ENCODE measurements at places on chromosomes 5 and 9.
A peak's percentile ranks its signal among the peaks of the same experiment; 100 is the strongest.

DNA sequence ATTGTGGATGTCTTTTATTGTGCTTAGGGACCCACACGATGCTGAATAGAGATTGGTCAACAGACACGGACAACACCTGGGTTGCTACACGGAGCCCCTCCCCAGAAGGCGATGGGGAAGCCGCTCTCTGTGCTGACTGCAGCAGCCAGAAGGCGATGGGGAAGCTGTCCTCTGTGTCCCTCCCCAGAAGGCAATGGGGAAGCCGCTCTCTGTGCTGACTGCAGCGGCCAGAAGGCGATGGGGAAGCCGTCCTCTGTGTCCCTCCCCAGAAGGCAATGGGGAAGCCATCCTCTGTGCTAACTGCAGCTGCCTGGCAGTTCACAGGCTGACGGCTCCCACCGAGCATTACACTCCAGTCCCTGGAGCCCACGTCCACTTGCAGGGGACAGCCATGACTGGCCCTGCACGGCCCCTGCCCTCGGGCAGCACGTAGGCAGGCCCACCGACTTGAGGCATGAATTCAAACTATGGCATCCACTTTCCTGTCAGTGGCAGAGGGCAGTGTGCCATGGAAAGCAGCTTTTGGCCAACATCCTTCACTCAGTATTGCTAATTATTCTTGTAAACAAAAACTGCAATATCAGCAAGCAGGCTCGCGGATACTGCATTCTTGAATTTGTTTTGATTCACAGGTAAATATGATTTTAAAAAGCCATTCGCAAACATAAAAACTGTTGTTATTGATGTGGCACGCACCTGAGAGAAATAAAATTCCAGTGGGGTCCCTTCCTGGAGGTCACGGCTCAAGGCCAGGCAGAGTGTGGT is 48.1 kb upstream of the CLPTM1L start:
- DNase-seq, result no peak

DNA sequence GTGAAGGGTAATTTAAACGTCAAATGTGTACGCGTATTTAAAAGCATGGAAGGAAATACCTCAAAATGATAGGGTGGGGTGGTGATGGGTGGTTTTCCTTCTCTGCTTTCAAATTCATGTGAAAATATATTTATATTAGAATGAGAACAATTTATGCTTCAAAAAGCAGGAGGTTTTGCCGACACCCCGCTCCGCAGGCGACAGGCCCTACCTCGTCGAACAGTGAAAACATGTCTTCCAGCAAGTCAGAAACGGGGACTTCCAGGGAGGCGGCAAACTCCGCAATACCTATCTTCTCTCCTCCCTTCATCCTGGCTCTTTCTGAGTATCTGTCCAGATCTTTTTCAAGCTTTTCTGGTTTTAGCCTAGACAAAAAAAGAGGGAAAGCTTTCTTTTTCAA is 28.5 kb upstream of the SLC6A3 start:
- no peak for DNase-seq

GRCh38 chr9:133578524-133579441 is 30.4 kb downstream of the FAM163B start:
- no peak for DNase-seq

GRCh38 chr5:50441493-50441955 is 436 bp upstream of the EMB start:
- no peak for DNase-seq

DNA sequence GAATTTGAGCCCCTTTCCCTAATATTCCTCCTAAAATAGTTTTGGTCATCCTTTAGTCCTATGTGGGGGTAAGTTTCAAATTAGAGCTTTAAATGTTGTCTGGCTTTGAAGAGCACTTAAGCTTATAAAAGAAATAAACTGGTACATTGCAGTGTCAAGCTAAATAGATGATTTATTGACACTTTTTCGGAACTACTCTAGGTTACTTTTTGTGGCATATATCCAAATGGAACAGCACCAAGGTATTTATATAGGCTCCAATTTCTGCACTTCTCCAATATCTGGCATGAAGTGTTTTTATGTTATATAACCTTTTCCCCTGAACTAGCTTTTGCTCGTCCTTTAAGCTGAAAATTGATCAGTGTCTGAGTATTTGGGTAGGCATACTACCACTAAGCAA is 402.5 kb downstream of the NFIB start:
- DNase-seq, result no peak

GRCh38 chr5:13359344-13359743 is 585.1 kb downstream of the DNAH5 start:
- DNase-seq, result no peak

GRCh38 chr5:1008451-1009358 is at the start of gene NKD2:
TSS of gene NKD2 (plus strand) at chr5:1008802. CDS start at chr5:1009058, 256 bp downstream.
- DNase-seq, result no peak

GRCh38 chr5:115487756-115488155 is 56.8 kb downstream of the FEM1C start:
- no peak for DNase-seq

DNA sequence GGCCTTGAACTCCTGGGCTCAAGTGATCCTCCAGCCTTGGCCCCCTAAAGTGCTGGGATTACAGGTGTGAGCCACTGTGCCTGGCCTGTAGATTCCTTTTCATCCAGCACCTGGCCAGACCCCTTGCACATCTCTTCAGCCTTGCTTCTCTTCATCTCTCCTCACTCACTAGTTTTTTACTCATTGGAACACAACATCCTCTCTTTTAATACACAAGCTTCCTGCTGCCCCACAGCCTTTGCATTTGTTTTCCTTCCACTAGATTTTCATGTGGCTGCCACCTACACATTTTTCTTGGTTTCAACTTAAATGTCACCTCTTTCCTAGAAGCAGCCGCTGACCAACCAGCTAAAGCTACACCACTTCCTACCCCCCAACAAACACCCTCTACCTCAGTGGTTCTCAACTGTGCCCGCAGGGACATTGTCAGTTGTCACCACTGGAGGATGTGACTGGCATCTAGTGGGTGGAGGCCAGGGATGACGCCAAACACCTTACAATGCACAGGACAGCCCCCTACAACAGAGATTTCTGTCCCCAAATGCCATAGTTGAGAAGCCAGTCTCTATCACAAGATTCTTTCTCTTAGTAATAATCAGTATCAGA is 33.7 kb downstream of the HAVCR1 start:
- peak; percentile 39 for DNase-seq

GRCh38 chr9:129209109-129209508 is 31.0 kb upstream of the IER5L start:
- no peak for DNase-seq

GRCh38 chr5:92652756-92653155 is 928.3 kb downstream of the NR2F1-AS1 start:
- no peak for DNase-seq

GRCh38 chr5:91114658-91115057 is 268.5 kb downstream of the ARRDC3 start:
- DNase-seq, result no peak

DNA sequence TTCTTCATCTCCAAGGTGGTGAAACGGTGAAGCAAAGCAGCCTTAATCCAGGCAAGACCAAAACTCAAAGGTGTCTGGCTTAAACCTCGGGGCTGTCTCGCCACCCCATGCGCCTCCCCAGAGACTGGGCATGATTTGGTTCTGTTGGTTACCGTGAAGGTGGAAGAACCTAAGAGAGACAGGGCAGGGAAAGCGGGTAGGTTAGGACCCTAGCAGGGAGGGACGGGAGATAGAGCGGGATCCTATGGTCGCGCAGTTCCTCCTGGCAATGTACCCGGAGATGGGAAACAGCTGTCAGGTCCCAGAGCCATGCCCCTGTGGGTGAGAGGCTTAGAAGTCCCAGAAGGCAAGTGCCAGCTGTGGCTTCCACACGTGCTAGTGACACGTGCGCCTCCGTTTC is 418.3 kb upstream of the IRX1 start:
- DNase-seq, result no peak

DNA sequence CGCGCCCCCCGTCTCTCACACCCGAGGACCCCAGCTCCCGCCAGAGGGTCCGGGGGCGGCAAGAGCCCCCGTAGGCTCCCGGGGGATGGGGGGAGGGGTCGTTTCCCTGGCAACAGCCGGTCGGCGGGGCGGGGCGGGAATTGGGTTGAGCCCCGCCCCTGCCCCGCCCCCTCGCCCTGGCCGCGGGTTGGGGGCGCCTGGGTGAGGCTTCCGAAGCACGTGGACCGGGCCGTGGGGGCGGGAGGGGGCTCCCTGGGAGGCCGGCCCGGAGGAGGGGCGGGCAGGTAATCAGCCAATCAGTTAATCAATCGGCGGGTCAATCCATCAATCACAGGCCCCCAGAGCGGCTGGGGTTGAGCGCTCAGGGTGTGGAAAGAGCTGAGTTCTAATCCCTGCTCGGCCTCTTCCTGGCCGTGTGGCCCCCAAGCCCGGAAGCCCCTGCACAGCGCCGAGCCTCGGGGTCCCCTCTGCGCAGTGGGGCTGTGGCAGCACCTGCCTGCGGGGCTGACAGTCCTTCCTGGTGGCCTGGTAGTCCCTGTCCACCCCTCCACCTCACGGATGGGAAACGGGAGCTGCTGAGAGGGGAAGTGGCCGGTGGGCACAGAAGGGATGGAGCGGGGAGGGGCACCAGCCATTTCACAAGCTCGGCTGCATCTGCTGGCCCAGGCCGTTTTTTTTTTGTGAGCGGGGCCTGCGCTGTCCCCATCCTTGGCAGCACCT is 174.2 kb upstream of the IER5L start:
- DNase-seq, result no peak

GRCh38 chr9:136283291-136284235 is 20.3 kb downstream of the CCDC187 start:
- peak; percentile 34 for DNase-seq

DNA sequence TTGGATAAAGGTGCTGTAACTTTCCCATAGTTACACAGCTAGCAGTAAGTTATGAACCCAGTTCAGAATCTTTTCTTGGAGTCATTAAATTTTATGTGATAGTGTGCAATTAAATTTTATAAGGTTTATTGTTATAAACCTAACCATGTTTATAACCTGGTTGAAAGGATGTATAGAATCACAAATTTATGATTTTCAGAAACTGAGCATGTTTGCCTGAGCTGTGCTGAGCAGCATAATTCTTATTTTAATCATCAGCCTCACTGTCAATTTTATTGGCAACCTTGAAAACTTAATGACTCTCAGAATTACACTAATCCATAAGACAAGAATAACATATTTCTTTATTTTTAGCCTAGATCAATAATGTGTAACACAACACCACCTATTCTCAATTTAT is 46.9 kb downstream of the ADAMTS19 start:
- no peak for DNase-seq

DNA sequence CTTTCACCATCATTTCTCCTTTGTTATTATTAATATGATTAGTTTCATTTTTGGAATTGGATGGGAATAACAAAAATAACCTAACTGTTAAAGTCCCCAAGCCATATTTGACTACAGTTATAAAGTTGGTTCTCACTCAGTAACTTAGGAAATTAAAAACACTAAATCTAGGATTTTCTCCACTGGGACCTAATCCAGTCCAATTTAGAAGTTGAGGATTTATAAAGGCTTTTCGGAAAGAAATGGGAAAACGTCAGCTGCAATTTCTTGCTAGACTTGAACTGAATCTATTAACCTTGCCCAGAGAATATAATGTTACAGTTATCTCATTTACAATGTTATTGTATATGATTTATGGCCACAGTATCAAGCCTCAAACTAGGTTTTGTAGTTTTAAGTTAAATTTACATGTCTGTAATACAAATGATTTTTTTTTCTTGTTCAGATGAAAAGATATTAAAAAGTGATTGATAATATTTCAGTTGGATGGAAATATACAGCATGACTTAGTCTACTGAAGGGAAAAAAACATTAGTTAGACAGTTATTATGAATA is 524.3 kb upstream of the GRAMD2B start:
- no peak for DNase-seq

GRCh38 chr9:115296831-115297565 is 179.0 kb upstream of the TNC start:
- DNase-seq, result no peak

GRCh38 chr9:112015149-112015548 is 118.5 kb downstream of the UGCG start:
- no peak for DNase-seq
